NCI-H526 treated with DMSO at 0.1 percent for 48 hours (cell line): ENCODE measurements at places on chromosomes 7 and 10.
A peak's percentile ranks its signal among the peaks of the same experiment; 100 is the strongest.

DNA sequence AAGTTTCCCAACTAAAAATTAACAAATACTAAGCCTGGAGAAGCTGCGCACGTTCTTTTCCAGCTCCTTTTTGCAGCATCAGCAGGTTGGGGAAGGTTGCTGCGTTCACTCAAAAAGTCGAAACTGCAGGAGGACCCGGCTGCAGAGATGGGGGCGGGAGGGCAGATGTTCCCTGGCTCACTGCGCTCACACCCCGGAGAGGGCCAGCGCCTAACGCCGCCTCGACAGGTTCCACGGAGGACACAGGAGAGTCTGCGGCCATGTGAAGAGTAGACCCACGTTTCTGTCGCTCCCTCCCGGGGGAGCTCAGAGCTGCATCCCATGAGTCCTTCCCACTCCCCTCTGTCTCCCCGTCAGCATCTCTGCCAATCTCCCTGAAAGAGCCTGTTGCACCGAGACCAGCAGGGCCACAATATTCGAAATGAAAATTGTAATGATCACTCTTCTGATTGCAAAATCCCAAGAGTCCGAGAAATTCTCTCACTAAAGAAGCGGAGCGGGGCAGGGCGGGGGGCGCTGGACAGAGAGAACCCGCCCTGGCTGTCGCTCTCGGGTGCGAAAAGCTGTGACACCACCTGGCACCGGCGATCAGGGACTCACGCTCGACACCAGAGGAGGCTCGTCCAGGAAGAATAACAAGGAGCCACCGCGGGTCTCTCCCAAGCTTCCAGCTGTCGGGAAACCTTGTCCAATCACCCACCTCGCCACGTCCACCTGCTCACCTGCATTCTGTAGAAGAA lies 131.5 kb upstream of the PFKP start:
- no peak for DNase-seq

GRCh38 chr10:19826712-19827111 lies 10.5 kb downstream of the PLXDC2 start:
- no peak for DNase-seq

GRCh38 chr10:100327007-100327717 lies 2.9 kb downstream of the PKD2L1 start:
- DNase-seq = no peak

DNA sequence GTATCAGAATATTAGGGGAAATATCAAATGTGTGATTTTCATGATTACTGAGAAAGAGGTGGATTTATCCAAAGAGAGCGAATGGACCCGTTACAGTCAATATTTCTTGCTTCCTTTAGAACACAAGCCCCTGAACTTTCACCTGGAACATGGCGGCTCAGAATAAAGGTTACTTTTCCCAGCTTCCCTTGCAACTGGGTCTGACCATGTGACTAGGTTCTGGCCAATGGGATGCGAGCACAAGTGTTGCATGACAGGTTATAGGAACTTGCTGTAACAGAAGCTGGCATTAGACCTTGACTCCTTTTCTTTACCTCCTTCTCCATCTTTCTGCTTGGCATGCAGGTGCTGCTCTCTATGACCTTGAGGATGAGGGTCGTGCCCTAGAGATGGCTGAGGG lies 556.1 kb downstream of the TYW1 start:
- DNase-seq = no peak

DNA sequence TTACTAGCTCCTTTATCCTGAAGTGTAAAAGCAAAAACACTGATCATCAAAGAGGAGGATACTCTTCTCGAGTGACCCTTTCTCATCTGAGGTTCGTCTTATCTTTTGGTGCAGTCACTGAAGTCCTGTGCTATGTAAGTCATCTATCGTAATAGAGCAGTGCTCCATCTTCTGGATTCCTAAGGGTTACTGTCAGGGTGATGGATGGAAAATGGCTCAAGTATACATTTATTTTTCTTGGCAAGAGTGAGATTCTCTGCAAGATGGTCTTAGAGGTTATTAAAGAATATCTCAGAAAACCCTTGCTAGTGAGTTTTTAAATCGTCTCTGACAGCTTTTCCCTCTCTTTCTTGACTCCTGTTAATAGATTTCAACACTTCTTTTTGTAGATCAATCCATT lies 12.4 kb downstream of the PRKG1 start:
- no peak for DNase-seq

DNA sequence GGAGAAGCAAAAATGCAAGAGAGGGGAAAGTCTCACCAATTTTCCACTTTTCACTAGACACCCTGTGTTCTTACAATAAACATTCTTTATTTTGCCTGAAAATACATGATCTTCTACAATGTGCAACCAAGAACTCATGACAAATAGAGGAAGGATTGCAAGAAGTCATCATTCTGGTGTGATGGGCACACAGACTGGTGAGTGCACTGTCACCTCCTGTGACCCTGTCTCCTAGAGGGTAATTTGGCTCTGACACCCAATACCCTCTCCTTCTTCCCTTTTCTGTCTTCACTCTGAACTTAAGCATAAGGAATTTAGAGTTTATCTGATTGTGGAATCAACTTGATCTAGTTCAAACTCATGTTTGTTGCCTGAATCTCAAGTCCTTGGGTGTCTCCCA lies 153.7 kb downstream of the SH2D4B start:
- DNase-seq = no peak

GRCh38 chr10:6813856-6814255 lies 233.8 kb upstream of the PRKCQ start:
- no peak for DNase-seq

- DNase-seq = no peak
Observed at GRCh38 chr10:22016046-22016705, 12.6 kb upstream of the DNAJC1 start.

DNA sequence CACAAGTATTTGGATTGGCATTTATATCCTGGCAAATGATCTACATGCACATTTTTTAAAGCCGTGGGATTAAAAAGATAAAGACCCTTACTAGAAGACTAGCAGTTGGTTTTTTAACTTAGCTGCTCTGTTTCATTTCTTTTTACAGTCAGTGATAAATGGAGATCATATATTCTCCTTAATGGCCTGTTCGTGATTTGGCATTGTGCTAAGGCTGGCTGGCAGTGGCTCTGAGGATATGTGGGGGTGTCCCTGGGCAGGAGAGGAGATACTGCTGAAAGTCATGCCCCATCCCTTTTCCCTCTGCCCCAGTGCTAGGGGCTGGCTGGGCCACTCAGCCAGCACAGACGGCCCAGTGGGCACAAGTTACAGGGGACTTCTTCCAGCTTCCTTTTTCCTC lies 341.7 kb downstream of the PRPF18 start:
- DNase-seq = no peak

DNA sequence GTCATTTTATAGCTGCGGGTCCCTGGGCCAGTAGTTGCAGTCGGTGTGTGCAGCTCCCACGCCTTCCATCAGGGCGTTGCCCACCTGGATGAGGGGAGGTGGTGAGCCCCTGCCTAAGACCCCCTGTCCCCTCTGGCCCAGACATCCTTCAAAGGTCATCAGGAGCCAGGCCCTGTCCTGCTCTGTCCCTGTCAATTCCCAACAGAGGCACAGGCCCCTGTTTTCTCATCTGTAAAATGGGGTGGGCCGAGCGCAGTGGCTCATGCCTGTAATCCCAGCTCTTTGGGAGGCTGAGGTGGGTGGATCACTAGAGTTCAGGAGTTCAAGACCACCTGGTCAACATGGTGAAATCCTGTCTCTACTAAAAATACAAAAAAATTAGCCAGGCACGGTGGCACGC lies 128.5 kb upstream of the TNRC18 start:
- DNase-seq = no peak

GRCh38 chr10:48485711-48486110 lies 119.2 kb downstream of the ARHGAP22 start:
- DNase-seq = no peak

- DNase-seq = no peak
Observed at GRCh38 chr7:30992414-30992813, 28.7 kb downstream of the GHRHR start.

DNA sequence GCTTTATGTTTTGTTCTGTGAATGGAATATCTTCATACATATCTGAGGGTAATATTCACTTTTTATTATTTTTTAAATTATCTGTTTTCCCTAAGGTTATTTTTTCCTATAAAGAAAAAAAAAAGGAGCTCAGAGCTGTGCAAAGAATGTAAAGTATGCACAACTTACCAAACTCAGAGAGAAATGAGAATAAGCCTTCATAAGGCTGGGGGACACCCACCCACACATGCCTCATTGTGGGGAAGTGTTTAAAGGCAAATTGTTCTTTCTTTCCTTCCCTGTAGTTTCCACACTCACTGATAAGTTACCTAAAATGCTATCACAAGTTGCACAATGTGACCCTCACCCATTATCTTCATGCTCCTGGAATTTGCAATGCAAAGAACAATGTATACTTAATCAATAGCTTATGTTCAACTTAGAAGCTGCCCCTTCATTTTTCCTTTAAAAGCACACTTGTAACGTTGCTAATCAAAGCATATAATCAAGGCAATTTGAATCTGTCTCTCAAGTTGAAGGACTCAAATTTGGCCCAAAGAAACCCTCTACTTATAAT lies 108.1 kb downstream of the GNAT3 start:
- DNase-seq = no peak

- DNase-seq = no peak
Observed at GRCh38 chr7:112462236-112462635, 12.0 kb downstream of the IFRD1 start.

GRCh38 chr10:29734962-29735627 lies 100.3 kb upstream of the SVIL start:
- peak; percentile 2 for DNase-seq

- DNase-seq = no peak
Observed at GRCh38 chr7:7959979-7960670, 8.5 kb upstream of the GLCCI1 start.

- DNase-seq = no peak
Observed at GRCh38 chr10:132834311-132834761, 48.4 kb upstream of the NKX6-2 start.

GRCh38 chr10:3426190-3426845 lies 253.7 kb upstream of the PITRM1 start:
- DNase-seq = no peak

DNA sequence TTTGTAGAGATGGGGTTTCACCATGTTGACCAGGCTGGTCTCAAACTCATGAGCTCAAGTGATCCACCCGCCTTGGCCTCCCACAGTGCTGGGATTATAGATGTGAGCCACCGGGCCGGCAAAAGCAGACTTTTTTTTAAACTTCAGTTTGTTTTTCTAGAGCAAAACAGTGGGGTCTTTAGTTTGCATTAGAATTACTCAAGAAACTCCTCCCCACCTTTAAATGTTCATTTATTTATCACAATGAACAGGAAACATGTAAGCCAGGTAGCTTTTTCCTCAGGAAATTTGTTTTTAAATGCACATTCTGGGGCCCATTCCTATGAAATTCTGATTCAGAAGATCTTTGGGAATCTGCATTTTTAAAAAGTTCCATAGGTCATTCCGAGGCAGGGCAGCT lies 56.0 kb upstream of the JAZF1 start:
- DNase-seq = no peak

DNA sequence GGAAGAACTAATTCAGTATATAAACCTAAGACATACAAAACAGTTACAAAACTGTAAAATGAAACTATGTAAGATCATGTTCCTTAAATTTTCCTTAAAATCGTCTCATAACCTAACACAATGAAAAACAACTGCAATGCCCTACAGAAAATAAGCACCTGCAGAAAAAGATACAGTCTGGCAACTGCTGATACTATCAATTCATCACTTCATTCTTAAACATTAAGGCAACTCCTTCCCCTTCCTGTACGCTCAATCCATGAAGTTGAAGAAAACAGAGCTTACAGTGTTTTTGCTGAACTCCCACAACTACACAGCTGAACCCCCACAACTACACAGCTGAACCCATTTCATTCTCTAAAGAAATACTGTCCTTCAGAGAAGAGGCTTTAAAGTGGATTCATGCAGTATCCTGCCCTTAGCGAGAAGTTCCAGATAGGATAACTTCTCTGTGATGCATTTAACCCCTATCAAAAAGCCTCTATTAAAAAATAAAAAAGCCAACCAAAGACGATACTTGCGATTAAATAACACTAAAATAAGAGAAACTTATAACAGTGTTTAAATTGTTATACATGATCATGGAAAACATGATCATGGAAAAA lies 50.0 kb downstream of the JMJD1C start:
- no peak for DNase-seq

DNA sequence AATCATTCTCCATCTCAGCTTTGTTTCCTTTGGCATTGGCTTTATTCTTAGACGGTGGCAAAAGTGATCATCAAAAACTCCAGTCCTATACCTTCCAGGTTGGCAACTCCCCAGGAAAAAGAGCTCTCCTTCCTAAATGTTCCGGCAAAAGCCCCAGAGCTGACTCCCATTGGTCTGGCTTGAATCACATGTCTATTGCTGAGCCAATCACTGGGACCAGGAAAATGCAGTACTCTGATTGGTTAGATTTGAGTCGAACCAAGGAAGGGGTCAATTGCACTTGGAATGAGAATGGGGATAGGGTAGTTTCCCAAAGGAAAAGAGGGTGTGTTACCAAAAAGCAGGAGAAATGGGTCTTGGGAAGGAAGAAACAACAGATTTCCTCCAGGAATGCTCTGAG lies 22.3 kb downstream of the LEP start:
- no peak for DNase-seq

- DNase-seq = no peak
Observed at GRCh38 chr7:87206361-87206760, 13.2 kb downstream of the TMEM243 start.

- no peak for DNase-seq
Observed at GRCh38 chr10:70685455-70685911, 13.2 kb downstream of the ADAMTS14 start.

GRCh38 chr7:134021836-134022235 lies 105.3 kb upstream of the LRGUK start:
- DNase-seq = no peak
